NCI-H226 (cell line): ENCODE measurements at places on chromosomes 7 and 10.
A peak's percentile ranks its signal among the peaks of the same experiment; 100 is the strongest.

- no peak for DNase-seq
Measured at GRCh38 chr10:72445851-72446250, 91.1 kb upstream of the DNAJB12 start.

DNA sequence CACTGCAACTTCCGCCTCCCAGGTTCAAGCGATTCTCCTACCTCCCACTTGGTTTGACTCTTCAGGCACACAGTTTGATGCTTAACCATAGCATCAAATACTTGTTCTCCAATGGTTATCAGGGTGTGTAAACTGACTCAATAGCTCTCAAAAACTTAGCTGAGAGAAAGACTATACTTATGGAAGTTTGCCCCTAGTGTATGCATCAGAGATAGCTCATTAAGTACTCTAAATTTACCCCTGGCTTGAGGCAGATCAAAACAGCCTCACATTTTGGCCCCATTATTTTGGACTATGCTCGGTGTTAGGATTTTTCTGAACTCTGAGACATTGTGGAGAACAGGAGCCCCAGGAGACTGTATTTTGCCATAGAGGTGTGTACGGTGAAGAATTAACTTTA lies 40.8 kb upstream of the SLC35B4 start:
- no peak for DNase-seq

DNA sequence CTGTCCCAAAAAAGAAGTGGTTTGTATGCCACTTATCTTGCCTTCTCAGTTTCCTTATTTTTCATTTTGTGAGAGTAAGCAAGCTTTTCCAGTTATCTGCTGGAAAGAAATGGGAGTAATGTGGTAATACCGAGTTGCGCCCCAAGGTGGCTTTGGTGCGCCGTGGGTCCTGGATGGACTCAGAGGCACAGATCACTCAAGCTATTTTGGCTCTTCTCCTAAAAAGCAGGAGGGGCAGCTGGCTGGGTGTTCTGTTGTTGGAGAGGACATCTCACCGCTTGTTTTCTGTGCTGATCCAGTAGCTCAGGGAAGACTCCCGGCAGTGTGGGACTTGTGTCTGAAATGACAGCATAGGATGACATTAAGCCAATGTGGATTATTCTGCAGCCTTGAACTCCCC lies 16.4 kb downstream of the PRKRIP1 start:
- DNase-seq, result no peak

GRCh38 chr10:84683550-84683949 lies 355.2 kb downstream of the CCSER2 start:
- no peak for DNase-seq

DNA sequence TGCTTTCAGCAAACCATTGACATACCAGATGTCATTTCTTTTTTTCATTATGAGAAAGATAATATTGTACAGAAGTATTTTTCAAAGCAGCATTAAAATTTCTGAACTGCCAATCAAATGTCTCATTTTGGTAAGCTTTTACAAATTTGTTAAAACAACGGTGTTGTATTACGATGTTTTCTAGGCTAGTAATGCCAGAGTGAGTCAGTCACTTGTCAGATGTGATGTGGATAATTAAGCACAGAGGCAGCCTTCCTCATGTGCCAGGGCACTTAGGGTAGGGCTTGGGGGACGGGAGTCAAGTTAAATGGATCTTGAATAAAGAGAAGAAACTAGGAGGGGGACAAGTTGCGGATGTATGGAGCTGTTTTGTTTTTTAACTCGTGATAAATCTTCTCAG lies 10.1 kb downstream of the PSTK start:
- DNase-seq, result no peak

GRCh38 chr10:34049469-34049868 lies 715.0 kb upstream of the NRP1 start:
- DNase-seq, result no peak

DNA sequence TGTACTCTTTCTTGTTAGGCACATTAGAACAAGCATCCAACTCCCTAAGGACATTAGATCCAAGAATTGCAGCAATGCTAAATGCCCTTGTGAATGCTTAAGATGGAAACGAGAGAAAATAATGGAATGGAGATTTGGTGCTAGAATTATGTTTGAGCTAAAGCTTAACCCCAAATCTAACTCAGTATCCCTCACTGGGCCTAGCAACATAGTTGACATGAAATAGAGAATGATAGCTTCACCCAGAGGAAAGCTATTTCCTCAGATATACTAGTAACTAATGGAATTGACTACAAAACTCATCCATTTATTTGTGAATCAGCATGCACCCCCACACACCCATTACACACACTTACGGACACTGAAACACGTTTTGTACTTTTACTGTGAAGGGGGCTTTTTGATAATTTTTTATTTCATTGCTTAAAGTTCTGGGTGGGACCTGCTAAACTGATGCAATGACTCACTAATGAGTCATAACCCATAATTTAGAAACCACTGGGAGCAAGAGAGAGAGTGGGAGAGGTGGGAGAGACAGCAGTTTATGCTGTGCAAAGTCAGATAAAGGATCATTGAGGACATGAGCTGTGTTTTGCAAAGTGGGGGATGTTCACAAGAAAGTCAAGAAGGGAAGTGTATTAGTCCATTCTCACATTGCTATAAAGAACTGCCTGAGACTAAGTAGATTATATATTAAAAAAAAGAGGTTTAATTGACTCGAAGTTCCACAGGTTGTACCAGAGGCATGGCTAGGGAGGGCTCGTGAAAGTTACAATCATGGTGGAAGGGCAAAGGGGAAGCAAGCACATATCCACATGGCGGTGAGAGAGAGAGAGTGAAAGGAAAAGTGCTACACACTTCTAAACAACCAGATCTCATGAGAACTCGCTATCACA lies 382.7 kb downstream of the SFMBT2 start:
- DNase-seq, result no peak

DNA sequence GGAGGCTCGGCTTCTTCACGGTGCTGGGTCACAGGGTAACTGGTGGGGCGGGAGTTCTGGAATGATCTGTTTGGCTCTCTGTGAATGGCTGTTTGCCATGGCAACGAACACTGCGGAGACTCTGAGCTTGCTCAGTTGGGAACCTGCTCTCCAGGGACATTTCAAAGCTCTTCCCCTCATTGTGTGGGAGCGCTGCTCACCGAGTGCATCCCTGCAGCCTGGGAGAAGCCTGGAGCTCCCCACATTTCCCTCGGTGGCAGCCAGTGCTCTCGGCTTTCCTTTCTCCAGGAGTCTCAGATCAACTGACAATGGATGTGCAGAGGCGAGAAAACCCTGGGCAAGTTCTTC lies 57.6 kb upstream of the CACUL1 start:
- DNase-seq, result no peak

DNA sequence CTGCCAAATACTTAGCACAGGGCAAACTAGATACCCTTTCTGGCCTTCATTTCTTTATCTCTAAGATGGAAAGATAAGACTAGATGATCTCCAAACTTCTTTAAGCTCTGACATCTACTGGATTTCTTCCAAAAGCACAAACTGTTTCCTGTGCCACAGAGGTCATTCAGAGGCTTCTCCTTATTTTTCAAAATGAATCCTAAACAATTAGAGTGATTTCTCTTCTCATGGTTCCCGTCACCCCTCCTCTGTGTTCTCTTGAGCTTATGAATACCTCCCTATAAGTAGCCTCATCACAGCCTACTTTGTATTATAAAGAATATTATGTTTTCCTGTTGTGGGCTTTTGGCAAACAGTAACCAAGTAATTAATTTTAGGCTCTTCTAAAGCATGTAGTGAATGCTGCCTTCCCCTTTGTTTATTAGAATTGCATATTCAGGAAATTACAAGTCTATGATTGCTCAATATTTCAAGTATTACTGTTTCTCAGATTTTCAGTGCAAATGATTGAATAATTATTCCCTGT lies 179.5 kb downstream of the REEP3 start:
- no peak for DNase-seq

DNA sequence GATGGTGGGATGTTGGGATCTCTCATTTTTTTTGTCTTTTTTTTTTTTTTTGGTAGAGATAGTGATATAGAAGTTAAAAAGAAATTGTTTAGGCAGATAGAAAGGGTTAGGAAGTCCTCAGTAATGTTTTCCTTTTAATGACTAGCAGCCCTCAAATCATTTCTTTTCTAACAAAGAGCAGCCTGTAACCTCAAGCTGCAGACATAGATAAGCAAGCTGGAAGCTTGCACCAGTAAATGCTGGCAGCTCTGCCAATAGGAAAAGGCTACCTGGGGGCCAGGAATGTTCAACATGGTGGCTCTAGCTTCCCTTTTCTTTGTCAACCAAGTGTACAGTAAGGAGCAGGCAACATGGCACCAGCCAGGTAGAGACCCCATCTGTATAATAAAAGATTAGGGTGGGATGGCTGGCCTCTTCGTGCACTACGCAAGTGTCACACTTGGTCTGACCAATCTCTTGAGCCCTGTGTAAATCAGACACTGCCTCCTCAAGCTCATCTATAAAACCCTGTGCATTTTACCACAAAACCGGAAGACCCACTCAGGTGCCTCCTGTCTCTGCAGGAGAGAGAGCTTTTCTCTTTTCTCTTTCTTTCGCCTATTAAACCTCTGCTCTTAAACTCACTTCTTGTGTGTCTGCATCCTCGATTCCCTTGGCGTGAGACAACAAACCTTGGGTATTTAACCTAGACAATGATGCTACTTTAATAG lies 212.9 kb downstream of the SNX10 start:
- DNase-seq, result no peak

GRCh38 chr10:8628351-8628750 lies 573.9 kb downstream of the GATA3 start:
- DNase-seq, result no peak

DNA sequence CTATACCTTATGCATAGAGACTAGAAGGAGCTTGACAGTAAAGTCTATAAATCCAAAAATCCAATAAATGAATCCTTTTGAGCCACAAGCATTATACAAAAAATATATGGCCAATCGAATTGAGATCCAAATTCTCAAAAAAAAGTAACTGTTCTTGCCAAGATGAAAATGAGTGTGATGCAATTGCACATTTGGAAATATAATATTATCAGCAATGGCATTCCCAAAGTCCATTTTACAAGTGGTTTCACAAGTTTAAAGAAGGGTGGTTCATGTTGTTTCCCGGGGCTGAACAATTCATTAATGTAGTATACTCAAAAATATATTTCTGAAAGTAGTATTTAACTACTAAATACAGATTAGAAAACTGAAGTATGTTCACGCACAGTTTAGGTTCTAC lies 7.3 kb downstream of the RP9 start:
- DNase-seq, result no peak

- peak; percentile 51 for DNase-seq
Measured at GRCh38 chr7:104946338-104946737, 67.7 kb upstream of the KMT2E start.

DNA sequence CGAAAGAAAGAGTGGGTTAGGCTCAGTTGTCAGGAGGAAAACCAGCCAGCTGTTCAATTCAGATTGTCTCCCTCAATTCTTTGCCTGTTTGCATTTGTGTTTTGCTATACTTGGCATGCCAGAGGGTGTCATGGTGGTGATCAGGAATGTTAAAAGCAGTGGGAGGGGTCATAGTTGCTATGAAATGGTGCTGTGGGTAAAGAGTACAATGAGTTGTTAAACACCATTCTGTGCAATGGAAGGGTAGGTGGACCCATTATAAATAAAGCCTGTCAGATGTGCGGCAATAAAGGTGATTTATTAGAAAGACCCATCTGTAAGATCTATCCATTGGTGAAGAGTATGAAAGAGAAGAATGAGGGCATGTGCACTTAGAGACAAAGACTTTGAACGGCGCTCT lies 82.2 kb downstream of the MRPL32 start:
- DNase-seq, result no peak

DNA sequence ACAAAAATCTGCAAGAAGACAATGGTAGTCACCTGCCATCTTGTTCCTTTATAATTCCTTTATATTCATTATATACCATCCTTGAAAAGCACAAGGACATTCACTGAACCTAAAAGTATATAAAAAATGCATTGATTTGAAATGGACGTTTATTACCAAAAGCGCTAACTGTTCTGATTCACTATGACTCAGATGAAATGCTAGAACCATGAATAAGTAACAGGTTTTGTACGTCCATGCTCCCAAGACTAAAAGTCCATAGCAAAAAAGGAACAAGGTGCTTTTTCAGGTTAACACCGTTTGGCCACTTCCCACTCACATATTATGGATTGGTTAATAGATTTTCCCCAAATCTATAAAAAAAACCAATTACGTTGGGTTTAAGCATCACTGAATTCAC lies 109.4 kb downstream of the PPP1R17 start:
- no peak for DNase-seq
